ENCODE measurements at places on chromosomes 4 and X.

DNA sequence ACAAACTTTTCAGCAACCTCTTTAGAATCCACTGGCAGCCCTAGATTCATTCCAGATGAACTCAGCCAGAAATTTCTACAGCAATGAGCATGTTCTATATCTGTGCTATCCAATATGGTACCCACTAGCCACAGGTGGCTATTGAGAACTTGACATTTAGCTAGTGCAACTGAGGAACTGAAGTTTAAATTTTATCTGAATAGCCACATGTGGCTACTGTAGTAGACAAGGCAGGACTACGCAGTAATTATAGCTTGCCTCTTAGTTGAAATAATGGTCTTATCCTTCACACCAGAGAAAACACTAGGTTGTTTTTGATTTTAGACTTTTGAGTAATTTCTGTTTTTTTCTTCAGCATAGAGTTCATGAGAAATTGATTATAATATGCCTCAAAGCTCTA lies 2.6 kb upstream of the TCEANC start:
- no peak for DNase-seq

GRCh38 chrX:42797651-42798269 lies 19.8 kb upstream of the PPP1R2C start:
- no peak for DNase-seq

DNA sequence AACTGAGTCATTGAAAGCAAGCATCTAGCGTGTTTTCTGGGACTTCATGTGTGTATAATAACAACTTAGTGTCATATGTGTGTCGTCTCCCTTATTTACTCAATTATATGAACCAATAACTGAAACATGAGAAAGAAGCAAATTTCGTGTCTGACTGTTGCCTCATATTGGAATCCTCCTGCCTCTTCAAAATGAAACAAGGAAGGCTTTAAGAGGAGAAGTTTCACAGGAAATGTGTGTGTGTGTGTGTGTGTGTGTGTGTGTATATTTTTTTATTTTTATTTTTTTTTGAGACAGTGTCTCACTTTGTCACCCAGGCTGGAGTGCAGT lies 145.8 kb upstream of the SFRP2 start:
- DNase-seq: no peak

- no peak for DNase-seq
Observed at GRCh38 chr4:53640576-53641453, 49.5 kb upstream of the LNX1 start.

DNA sequence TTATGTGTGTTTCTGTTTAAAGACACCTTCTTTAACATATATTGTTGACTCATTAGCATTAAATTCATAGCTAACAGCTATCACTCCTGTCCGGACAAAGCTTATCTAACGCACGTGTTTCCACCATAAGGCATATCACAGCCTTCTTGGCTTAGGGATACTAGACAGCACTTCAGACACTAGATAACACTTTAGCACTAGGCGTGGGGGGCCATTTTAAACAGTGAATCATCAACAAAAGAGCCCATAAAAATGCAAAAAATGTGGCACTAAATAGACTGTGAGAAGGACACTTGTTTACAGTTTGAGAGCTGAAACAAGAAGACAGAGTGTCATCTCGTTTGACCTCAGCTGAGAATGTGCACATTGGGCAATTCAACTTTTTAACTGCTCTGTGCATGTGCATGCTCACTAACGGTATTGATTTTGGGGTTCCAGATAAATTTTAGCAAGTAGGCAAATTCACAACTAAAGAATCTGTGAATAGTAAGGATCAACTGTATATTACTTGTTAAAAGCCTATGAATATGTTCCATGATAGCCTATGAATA lies 58.9 kb upstream of the RAI2 start:
- DNase-seq: no peak

DNA sequence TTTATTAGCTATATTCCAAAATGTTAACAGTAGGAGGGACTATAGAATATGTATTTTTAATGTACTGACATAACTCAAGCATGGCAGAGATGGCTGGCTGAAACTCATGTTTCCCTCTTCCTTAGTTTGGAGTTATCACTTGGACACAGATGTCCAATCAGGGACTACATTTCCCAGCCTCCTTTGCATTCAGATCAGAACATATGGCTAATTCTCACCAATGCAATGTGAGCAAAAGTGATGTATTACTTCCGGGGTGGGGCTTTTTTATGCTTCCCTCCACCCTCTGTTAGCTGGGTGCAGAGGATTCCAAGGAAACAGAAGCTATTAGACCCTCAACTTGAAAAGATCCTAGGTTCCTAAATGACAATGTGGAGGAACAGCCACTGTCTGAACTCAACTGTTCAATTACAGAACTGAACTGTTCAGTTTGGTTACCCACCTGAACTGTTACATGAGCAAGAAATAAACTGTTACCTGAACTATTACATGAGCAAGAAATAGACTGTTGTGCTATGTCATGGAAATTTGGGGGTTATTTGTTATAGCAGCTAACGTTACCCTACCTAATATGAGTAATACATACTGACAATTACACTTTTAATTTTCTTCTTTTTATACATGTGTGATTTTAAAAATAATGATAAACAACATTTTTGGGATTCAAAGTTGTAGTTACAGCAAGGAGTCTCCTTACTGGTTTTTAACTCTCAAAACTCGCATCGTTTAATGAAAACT lies 29.6 kb upstream of the ERVMER34-1 start:
- DNase-seq: no peak

GRCh38 chrX:18714910-18715309 lies 7.5 kb downstream of the PPEF1 start:
- DNase-seq: no peak

- DNase-seq: no peak
Observed at GRCh38 chr4:56372774-56373173, 14.5 kb downstream of the AASDH start.

- DNase-seq: no peak
Observed at GRCh38 chr4:121927948-121928347, 23.9 kb downstream of the TRPC3 start.
